ENCODE measurements at places on chromosomes 11 and 22. TPM values are rescaled to one million over a fixed set of nuclear protein-coding genes. Genes with fewer than 3 reads are reported as not detected.

- DNase-seq: no peak
- H3K27ac ChIP-seq: no peak overlapping the region
- peaks cover 21% of the 10 kb centered on the region for H3K27me3 ChIP-seq
- H3K4me1 ChIP-seq: peaks cover 10% of the 10 kb centered on the region
Measured at GRCh38 chr11:45886816-45887520, 1.5 kb downstream of the MAPK8IP1 start.

DNA sequence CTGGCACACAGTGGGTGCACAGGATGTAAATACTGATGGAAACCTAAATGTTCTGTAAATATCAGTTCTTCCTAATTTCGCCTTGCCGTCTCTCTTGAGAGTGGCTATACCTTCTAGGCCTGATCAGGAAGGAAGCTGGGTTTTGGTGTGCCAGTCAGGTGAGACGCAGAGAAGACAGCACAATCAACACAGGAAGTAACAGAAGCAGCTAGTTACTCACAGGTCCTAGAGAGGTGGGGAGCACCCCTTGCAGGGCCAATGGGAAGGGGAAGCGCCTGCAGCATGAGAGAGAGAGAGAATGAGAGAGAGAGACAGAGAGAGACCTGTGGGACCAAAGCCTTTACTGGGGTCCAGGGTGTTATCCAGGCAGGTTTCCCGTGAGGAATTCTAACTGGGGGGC, 80.8 kb downstream of the FBLN1 start:
- no peaks in the 10 kb centered on the region for H3K36me3 ChIP-seq
- H3K4me3 ChIP-seq: no peak overlapping the region
- no peak for DNase-seq
- no peak overlapping the region for H3K27ac ChIP-seq
- no peaks in the 10 kb centered on the region for H3K27me3 ChIP-seq

DNA sequence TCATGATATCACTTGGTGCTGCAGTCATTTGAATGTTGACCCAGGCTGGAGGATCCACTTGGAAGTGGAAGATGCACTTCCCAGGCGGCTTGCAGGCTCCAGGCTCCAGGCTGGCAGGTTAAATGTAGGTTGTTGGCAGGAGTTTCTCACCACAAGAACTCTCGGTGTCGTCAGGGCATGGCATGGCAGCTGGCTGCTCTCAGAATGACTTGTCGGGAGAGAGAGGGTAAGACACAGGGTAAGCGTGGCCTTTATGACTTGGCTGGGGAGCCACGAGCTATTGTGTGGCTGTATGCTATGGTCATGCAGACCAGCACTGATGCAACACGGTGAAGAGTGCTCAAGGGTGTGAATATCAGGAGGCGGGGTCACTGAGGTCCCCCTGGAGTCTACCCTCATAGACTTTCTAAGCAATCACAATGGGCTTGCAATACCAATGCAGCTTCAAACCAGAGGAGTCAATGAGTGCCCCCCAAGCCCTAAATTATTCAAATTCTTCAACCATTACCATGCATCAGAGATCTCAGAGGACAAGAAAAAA, 1027.7 kb downstream of the OPCML start:
- H3K36me3 ChIP-seq: no peaks in the 10 kb centered on the region
- peaks cover 14% of the 10 kb centered on the region for H3K4me1 ChIP-seq
- H3K27me3 ChIP-seq: no peaks in the 10 kb centered on the region
- H3K27ac ChIP-seq: no peak overlapping the region

DNA sequence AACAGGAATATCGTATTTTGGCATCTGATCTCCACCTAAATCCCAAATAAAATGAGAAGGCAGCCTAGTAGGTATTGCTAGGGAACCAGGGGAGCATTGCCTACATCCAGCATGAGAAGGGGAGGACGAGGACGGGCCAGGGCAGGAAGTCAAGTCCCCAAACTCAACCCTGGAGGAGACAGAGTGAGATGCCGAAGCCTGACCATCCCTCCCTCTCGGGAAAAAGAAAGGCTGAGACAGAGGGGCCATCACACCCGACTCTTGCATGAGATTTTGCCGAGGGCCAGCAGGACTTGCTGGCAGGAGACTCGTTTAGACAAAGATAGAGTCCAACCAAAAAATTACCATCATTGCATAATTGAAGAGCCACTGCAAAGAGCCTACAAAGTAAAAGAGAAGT, 50.2 kb upstream of the SPATA19 start:
- no peak overlapping the region for H3K4me3 ChIP-seq
- H3K36me3 ChIP-seq: no peaks in the 10 kb centered on the region
- no peak overlapping the region for H3K27ac ChIP-seq
- H3K4me1 ChIP-seq: peaks cover 33% of the 10 kb centered on the region
- peaks cover 19% of the 10 kb centered on the region for H3K27me3 ChIP-seq

The MS4A6E gene
- not detected for total RNA-seq

The FLRT1 gene
- 3.0 TPM for total RNA-seq

Measured in neural crest cell (in vitro differentiated cells).